ENCODE measurements at places on chromosomes 5 and 9.

DNA sequence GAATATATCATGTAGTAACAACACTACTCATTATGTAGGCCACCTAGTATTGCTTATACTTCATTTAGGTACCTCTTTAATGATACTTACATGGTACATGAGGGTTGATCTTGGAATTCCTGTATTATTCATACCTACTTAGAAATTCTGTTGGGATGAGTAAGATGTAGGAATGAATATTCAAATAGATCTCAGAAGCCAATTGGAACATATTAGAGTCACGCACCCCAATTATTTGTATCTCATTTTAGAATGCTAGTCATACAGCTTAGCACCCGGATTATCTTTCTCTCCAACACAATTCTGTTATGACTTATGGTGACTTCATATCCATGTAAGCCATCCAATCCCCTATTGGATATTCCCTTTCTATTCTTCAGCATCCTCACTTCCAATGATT lies 106.7 kb upstream of the SH3GL2 start:
- DNase-seq = no peak

DNA sequence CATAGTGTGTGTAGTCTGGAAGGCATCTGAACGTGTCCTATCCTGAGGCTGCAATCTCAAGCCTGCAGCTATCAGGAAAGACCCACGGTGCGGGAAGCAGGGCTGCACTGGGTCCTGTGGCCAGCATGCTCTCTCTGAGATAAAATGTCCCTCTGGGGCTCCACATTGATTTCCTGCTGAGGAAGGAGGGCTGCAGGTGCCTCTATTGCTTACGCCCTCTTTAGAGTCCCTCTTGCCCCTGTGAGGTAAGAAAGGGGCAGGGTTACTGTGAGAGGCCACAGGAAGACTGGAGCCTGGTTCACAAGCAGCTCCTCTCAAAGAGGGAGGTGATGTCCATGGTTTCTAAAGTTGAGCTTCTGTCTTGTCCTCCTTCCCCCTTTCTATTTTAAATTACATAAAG lies 299.9 kb upstream of the RFX3 start:
- no peak for DNase-seq

DNA sequence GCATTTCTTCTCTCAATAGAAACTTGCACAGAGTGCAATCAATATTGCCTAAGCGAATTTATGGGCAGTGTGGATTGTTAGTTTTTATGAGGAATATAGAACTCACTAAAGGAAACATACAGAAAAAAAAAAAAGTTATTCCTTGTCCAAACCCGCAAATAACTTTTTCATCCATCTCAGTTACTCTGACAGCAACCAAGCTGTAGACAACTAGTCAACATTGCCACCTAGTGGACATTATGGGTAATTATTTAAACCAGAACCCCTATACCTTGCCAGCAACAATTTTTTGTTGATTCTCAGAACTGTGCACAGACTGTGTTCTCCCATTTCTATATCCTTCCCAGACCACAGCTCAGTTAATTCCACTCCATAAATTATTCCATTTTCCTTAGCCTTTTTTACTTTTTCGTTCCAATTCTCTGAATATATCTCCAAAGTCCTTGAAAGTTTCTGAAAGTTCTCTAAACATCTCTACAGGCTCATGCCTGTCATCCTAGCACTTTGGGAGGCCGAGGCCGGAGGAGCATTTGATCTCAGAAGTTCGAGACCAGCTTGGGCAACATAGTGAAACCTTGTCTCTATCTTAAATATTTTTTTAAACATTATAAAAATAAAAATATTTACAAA lies 2.6 kb upstream of the AFAP1L1 start:
- DNase-seq = peak; percentile 71

GRCh38 chr5:14727928-14728458 lies 63.5 kb downstream of the OTULIN start:
- DNase-seq = no peak

DNA sequence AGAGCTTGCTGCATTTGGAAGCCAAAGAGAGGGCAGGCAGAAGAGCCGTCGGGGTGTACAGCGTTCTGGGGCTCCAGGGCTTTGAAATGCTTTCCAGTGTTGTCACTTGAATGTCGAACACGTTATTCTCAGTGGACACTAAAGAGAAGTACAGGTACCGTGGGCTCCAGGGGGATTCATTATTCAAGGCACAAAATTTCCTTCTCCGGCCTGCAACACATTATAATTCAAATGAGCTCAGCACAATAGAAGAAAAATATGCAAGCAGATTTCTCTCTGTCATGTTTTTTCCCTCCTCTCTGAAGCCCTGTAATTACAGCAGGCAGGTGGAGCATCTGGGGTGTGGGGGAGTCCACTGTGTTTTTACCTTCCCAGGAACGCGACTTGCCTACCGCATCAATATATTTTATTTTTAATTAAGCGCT lies 293.1 kb downstream of the ZSWIM6 start:
- DNase-seq = no peak

- DNase-seq = no peak
Observed at GRCh38 chr5:69170495-69170894, 3.5 kb downstream of the CCNB1 start.

DNA sequence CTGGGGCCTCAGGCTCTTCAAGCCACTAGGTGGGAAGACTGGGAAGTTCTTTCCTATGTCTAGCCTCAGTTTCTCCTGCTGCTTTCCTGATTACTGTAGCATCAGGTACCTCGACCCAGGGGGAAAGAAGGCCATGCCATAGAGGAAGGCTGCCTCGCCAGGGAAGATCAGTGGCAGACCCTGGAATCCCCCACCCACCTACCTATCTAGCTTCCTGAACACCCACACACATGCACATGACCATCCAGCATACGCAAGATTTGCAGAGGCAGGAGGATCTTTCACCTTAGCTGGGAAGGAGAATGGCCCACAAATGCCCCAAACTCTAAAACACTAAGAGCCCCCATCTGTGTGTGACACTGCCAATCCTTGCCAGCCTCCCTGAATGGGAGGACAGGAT lies 8.0 kb downstream of the NR5A1 start:
- no peak for DNase-seq

- no peak for DNase-seq
Observed at GRCh38 chr9:96392263-96392662, 8.8 kb upstream of the SLC35D2 start.
